Bronchial smooth muscle cell (primary cell): ENCODE measurements at places on chromosomes 3 and 15. TPM values are rescaled to one million over a fixed set of nuclear protein-coding genes. Genes with fewer than 3 reads are reported as not detected.

The CPLX3 gene
- total RNA-seq = under 0.01 TPM in 1 of 2 replicates, not detected in the other

The C2CD4A gene
- not detected in 2 replicates for total RNA-seq

The GPR149 gene
- total RNA-seq = not detected in 2 replicates

The TMEM158 gene
- 10.2 and 19.7 TPM in 2 replicates for total RNA-seq

The AADACL2 gene
- not detected in 2 replicates for total RNA-seq

The IMPG2 gene
- total RNA-seq = 0.32 and 0.86 TPM in 2 replicates

The OXTR gene
- 0.09 and 0.32 TPM in 2 replicates for total RNA-seq

The DAZL gene
- total RNA-seq = not detected in 2 replicates

The CDC25A gene
- total RNA-seq = 0.94 and 1.1 TPM in 2 replicates

The SPTBN5 gene
- 0.16 and 0.17 TPM in 2 replicates for total RNA-seq

The RBMS3 gene
- total RNA-seq = 43.2 and 50.8 TPM in 2 replicates

The SLC9C1 gene
- total RNA-seq = not detected in 2 replicates

The GREM1 gene
- total RNA-seq = 66.7 and 213 TPM in 2 replicates

The KIF15 gene
- total RNA-seq = 1.3 and 2.7 TPM in 2 replicates

The TRIM71 gene
- not detected in 2 replicates for total RNA-seq

The PXYLP1 gene
- total RNA-seq = 3.3 and 3.6 TPM in 2 replicates

The CDHR4 gene
- total RNA-seq = 0.16 and 0.43 TPM in 2 replicates

The CD80 gene
- total RNA-seq = 0.16 and 0.26 TPM in 2 replicates

The EXD1 gene
- under 0.01 TPM in 1 of 2 replicates, not detected in the other for total RNA-seq

The ATP10A gene
- total RNA-seq = 2.5 and 4.3 TPM in 2 replicates

The DUOXA2 gene
- not detected in 2 replicates for total RNA-seq

The C3orf52 gene
- total RNA-seq = 2.0 and 3.0 TPM in 2 replicates

The RCN2 gene
- total RNA-seq = 25.9 and 38.3 TPM in 2 replicates

The SCN11A gene
- total RNA-seq = under 0.01 TPM in 1 of 2 replicates, not detected in the other

The APBA2 gene
- total RNA-seq = 0.16 and 0.77 TPM in 2 replicates

The FRMD5 gene
- 3.2 and 9.3 TPM in 2 replicates for total RNA-seq

The PTX3 gene
- total RNA-seq = 89.6 and 107 TPM in 2 replicates

The FBXL22 gene
- under 0.01 and 0.16 TPM in 2 replicates for total RNA-seq

The PP2D1 gene
- total RNA-seq = not detected in 2 replicates

The FAM3D gene
- not detected in 2 replicates for total RNA-seq

The MSL2 gene
- 4.5 and 5.8 TPM in 2 replicates for total RNA-seq

The CYP11A1 gene
- total RNA-seq = 0.69 and 0.79 TPM in 2 replicates

The RAD51 gene
- 1.4 TPM in 2 replicates for total RNA-seq

The MAP2K1 gene
- 12.0 and 25.8 TPM in 2 replicates for total RNA-seq

The ZNF80 gene
- total RNA-seq = not detected in 2 replicates

The SPATA12 gene
- under 0.01 TPM in 1 of 2 replicates, not detected in the other for total RNA-seq

The GAP43 gene
- total RNA-seq = 3.9 and 6.1 TPM in 2 replicates

The SH3GL3 gene
- 0.16 TPM in 1 of 2 replicates, not detected in the other for total RNA-seq

The P2RY1 gene
- 0.26 and 2.5 TPM in 2 replicates for total RNA-seq
